ENCODE measurements at places on chromosomes 13 and 19. TPM values are rescaled to one million over a fixed set of nuclear protein-coding genes. Genes with fewer than 3 reads are reported as not detected.

GRCh38 chr13:44726214-44726613, 150.1 kb upstream of the TSC22D1 start:
- DNase-seq, result no peak

The CEACAM7 gene
- not detected for polyA plus RNA-seq

DNA sequence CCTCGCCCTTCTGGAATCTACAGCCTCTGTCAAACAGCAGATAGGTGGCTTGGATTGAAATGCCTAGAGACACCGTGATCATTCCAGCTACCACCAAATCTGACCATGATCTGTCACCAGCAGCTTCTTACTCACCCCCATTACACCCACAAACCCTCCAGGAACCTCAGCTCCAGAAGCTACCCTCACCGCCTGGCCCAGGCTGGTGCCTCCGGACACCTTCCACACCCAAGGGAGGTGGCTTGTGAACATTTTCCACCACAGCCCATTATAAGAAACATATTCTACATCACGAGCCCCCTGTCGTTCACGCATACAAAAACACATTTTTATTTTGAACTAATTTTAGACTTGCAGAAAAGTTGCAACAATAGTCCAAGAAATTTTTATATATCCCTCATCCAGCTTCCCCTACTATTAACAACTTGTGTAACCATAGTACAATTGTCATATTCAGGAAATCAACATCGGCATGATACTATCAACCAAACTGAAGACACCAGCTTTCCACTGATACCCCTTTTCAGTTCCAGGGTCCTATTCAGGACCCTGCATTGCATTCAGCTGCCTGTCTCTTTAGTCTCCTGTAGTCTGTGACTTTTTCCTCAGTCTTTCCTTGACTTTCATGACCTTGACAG, 15.4 kb upstream of the UBE2L5 start:
- no peak for DNase-seq

GRCh38 chr13:21075379-21076249, 14.2 kb upstream of the LATS2 start:
- DNase-seq, result no peak

- no peak for DNase-seq
These were observed 12.0 kb downstream of the CERS4 start for GRCh38 chr19:8221161-8221560.

All from left renal cortex interstitium (tissue), 4 donors.